ENCODE measurements at places on chromosomes 2 and 18.

GRCh38 chr2:18474700-18475099 is 85.8 kb downstream of the RDH14 start:
- no peak for DNase-seq

DNA sequence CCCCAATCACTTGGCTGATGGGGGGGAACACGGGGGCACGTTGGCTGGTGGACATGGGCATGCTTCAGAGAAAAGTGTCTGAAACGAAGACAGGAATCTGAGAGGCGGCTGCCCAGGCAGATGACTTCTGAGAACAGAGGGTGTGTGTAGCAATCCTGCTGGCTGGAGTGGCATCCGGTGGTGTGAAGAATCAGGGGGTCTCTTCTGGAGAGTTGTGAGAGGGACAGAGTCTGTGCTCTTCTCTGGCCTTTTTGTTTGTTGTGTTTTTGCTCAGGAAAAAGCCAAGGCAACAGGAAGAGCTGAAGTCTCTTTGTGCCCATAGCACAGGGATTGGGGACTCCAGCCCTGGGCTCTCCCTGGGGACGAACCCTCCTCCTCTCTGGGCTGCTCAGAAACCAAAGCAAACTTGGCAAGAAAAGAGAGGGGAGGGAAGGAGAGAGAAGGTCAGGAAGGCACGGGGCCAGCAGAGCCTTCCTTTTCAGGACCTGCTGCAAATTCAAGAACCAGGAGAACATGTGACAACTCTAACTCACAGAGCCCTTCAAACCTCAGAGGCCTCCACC is 97.0 kb upstream of the SMAD2 start:
- no peak for DNase-seq

DNA sequence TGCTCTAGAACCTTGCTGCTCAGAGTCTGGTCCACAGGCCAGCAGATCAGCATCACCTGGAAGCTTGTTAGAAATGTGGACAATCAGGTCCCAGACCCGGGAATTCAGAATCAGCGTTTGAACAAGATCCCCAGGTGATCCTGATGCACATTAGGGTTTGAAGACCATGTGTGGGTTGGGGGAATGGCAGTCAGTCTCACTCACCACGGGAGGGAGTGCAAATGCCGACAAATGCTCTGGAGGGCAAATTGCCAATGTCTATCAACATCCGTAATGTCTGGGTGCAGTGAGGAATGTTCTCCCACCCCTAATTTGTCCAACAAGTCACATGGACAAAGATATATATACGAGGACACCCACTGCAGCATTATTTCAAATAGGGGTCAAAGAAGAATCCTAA is 34.5 kb downstream of the INPP5D start:
- DNase-seq = no peak

- DNase-seq = no peak
These were observed 173.2 kb downstream of the GFPT1 start for GRCh38 chr2:69213782-69214181.

DNA sequence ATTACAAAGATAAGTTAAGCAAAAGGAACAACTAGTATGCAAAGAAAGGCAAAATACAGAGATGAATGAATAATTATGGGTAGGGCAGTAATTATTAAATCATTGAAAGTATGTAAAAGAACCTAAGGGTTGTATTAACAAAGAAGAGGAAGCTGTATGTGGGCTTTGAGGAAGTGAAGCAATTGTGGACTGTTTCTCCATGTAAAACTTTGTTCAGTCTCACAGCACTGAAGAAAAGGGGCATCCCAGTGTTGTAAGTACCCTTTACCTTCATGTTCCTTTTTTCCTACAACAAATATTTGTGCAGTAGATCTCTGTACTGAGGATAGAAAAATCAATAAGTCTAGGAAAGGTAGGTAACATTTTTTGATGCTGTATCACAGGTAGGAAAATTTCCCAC is 388.7 kb upstream of the NRP2 start:
- no peak for DNase-seq

- DNase-seq = no peak
These were observed 207.7 kb downstream of the BCL2 start for GRCh38 chr18:63111671-63112402.

GRCh38 chr2:136065384-136065783 is 52.6 kb downstream of the CXCR4 start:
- no peak for DNase-seq

- no peak for DNase-seq
These were observed 7.8 kb upstream of the ARMC9 start for GRCh38 chr2:231190531-231191197.

GRCh38 chr18:8785261-8785660 is 79.9 kb downstream of the MTCL1 start:
- DNase-seq = no peak

DNA sequence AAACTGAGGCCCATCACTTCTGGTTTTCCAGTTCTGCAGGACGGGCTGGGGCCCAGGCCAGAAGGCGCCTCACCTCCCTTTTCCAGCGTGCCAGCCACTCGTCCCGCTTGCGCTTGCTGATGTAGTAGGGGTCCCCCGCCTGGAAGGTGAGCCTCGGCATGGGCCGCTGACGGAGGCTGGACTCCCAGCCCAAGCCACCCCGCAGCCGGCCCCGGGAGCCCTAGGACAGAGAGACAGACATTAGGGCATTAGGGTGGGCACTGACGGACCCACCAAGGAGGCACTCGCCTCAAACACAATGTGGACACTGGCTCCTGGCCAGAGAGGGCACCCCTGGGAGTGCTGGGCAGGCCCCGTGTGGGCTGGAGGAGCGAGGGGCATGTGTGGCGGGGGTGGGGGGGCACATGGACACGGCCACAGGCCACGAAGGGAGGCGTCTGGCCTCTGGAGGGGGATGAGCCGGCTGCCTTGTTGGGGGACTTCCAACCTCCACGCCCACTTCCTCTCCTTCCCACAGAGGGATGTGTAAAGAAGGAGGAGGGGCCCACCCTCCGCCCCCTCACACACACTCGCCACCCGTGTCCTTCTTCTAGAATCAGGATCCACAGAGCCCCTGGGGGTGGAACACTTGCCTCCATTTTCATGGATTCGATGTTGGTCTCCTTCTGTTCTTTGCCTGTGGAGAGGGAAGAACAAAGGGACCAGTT is 66.7 kb downstream of the DNMT3A start:
- no peak for DNase-seq

GRCh38 chr2:68934021-68934420 is 18.7 kb downstream of the GKN2 start:
- DNase-seq = no peak

GRCh38 chr2:128313091-128313836 is 5.4 kb downstream of the HS6ST1 start:
- DNase-seq = no peak

- no peak for DNase-seq
These were observed 13.1 kb downstream of the KLF11 start for GRCh38 chr2:10056439-10056838.

- DNase-seq = no peak
These were observed 7.1 kb upstream of the ME2 start for GRCh38 chr18:50871846-50872245.

- no peak for DNase-seq
These were observed 146.3 kb downstream of the TMEM163 start for GRCh38 chr2:134572314-134573084.

- no peak for DNase-seq
These were observed 39.8 kb downstream of the HRH4 start for GRCh38 chr18:24500217-24500616.

DNA sequence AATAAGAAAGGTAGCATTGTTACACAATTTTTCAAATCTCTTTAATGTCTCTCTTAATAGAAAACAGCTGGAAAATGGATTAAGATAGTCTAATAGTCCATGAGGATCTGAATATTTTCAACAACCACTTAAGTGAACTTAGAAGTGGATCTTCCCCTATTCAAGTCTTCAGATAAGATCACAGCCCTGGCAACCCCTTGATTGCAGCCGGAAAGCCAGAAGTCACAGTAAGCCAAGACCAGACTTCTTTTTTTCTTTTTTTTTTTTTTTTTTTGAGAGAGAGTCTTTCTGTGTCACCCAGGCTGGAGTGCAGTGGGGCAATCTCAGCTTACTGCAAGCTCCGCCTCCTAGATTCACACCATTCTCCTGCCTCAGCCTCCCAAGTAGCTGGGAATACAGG is 18.6 kb upstream of the ZC3H15 start:
- DNase-seq = no peak

DNA sequence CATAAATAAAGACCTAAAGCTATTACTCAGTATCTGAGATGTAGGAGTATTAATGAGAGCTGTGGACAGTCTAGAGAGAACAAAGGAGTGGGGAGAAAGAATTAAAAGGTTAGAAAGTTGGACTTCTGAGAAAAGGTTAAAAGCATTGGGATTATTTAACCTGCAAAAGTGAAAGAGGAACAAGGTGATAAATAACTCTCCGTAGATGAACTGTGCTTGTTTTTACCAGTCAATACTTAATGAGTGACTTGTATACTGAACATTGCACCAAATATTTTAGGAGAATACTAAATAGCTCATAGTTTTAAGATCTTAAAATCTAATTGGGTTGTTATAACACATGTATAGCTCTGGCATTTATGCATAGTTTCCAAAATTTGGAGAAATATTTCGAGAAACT is 137.5 kb downstream of the GPD2 start:
- no peak for DNase-seq

DNA sequence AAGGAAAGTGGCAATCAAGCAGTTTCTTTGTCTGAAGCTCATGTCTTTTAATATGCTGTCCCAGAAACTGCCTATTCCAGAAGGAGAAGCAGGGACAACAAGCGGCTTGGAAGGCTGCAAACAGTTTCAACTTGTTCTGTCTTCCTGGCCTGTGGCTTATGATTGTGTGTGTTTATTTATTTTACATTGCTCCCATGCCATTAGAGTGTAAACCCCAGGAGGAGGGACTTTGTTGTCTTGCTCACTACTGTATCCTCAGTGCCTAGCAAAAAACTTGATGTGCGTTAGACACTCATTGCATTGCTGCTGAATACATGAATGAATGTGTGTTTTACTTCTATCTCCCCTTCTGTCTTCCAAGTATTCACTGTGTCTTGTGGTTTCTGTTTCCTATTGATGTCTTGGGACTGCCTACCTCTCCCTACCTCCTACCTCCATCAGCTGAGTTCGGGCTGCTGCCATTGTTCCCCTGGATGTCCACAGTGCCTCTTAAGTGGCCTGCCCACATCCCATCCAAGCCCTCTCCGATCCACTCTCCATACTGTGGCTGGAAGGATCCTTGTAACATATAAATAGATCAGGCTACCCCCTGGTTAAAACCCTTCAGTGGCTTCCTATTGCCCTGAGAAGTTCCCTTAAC is 261.4 kb downstream of the DYSF start:
- DNase-seq = no peak

DNA sequence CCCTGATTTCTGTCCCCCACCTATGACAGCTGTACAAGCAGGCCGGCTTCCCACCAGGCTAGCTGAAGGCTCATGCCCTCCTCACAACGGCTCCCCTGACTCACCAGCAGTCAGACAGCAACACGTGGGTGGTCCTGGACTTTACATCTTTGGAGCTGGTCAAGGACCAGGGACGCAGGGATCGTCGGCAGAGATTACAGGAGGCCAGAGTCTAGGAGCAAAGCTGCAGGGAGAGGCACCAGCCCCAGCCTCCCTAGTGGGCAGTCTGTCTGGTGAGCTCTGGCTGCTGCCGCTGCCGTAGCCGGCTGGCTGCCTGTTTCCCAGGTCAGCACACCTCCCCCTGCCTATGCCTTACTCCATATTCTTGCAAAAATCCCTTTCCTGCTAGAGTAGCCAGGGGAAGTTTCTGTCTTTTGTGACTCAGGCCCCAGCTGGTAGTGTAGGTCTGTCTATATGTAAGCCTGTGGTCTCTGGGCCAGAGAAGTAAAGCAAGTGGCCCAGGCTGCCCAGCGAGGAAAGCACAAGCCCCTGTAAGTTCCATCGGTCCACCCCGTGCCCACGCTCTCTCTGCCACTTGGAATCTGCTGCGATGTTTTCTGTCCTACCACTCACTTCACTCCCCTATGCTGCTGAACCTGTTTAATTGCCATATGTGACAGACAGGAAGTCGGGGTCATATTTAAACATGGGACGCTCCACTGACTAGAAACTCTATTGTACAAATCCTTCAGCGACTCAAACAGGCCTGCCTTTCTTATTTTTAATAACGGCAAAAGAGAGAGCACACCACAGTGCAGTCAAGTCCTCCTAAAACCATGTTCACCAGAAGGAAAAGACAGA is 2.4 kb upstream of the ARHGEF4 start:
- no peak for DNase-seq

GRCh38 chr2:181774685-181775084 is 94.4 kb upstream of the NEUROD1 start:
- no peak for DNase-seq

DNA sequence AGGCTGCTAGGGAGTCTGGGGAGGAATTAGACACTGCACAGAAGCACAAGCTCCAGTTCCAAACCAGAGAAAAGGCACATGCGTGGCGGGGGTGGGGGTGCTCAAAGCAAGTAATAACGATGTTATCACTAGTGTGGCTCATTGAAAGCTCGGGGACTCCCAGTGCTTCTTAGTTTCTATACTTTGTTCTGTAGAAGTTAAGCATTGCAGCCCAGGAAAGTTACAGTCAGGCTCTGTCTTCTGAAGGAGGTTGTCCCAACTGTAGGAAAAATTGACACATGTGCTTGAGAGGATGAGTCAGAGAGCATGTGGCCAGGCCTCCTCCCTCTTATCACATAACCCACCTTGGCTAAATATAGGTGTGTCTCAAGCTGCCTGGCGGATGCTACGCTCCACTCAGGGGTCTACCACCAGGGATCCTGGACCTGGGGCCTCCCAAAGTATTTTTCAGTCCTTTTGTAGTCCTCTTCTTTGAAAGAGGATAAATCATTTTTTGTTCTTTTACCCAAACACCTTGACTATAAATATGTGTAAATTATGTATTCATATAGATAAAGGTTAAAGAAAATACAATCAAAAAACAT is 3.8 kb downstream of the GALNT5 start:
- DNase-seq = no peak

DNA sequence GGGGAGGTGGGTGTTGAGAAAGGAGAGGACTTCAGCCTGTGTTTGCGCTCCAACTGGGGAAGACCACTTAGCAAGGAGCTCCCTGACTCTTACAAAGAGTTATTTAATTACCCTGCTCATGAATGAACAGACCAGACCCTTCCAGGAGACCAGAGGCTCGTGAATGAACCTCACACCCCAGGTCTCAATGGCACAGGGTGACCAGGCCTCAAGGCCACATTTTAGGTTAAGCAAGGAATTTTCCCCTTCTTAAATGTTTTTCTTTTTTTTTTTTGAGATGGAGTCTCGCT is 25.3 kb downstream of the SMAD7 start:
- no peak for DNase-seq

- no peak for DNase-seq
These were observed 8.6 kb downstream of the ACP1 start for GRCh38 chr2:273333-273732.
